ENCODE measurements at places on chromosomes 2 and 18. TPM values are rescaled to one million over a fixed set of nuclear protein-coding genes. Genes with fewer than 3 reads are reported as not detected.
A peak's percentile ranks its signal among the peaks of the same experiment; 100 is the strongest.

GRCh38 chr2:111636905-111637304 lies 247.1 kb downstream of the ANAPC1 start:
- no peak for DNase-seq

DNA sequence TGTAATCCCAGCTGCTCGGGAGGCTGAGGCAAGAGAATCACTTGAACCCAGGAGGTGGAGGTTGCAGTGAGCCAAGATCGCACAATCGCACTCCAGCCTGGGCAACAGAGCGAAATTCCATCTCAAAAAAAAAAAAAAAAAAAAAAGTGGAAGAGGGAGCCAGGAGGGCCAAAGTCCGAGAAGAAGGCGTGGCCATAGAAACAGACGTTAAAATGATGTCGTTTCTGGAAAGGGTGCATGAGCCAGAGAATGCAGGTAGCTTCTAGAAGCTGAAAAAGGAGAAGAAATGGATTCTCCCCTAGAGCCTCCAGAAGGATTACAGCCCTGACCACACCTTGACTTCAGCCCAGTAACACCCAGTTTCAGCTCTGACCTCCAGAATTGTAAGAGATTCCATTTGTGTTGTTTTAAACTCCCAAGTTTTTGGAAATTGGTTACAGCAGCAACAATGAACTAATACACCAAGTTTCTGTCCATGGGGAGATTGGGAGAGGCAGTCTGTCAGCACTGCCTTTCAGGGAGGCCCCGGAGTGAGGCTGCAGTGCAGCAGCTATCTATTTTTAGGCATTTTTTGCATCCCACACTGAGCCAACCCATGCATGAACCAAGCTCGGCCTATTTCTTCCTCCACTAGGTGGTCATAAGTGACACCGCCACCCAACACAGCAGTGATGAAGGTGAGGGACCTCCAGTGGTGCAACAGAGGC lies 14.2 kb upstream of the TRAF3IP1 start:
- no peak for DNase-seq

DNA sequence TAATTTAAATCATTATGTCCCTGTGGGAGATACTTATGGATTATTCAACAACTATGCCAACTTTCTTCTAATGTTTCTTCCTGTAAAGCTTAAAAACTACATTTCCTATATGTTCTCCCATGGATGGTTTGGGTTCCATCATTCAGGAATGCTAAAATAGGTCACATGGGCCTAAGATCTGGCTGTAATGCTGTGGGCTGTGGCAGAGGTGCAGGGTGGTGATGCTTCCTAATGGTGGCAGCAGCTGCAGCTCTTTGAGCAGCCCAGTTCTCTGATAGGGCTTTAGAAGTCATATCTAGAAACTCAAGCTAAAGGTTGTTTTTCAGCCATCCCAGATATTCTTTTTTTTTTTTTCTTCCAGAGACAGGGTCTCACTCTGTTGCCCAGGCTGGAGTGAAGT lies 266.1 kb downstream of the ZNF385B start:
- no peak for DNase-seq

DNA sequence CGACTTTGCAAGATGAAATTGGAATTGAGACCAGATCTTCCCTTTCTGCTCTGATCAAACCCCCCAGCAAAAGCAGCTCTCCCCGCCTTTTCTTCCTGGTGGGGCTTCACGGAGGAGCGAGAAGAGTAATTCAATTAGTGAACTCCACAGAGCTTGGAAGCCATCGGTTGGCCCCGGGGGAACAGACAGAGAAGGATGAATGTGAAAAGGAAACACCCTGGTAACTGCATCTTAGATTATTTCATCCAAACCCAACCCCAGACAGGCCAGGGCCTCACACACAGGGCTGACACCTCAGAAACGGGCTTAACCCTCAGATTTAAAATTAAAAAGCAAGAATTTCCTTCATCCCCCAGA lies 18.3 kb downstream of the SMAD7 start:
- no peak for DNase-seq

GRCh38 chr18:9568186-9568585 lies 46.2 kb downstream of the PPP4R1 start:
- DNase-seq: no peak

DNA sequence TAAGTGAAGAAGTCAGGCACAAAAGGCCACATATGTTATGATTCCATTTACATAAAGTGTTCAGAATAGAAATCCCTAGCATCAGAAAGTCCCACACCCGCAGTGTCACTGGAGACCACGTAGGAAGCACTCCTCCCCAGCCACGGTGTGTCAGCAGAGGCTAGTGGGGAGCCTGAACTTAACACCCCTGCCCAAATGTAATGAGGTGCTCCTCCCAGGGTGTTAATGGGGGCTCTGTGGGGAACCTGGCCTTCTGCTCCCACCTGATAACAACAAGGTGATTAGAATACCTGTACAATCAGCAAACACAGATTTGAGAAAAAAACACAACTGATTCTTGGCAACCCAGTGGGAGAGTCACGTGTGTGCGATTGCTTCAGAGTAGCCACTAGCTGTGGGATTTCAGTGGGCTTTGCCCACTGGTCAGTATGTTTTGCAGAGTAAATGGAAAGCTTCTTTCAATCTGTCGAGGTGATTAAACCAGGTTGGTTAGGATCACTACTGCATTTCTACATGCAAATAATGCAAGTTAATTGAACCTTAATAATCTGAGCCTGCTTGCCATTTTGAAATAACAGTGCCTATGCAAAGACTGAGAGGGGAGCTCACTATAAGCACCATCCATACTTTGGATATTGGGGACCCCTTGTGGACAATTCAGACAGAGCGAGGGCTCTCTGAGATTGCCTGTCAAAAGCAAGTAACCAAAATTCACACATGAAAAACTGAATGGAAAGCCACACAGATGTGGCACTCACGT lies 20.6 kb upstream of the ATRAID start:
- no peak for DNase-seq

- DNase-seq: no peak
Observed at GRCh38 chr18:35415511-35416073, 38.5 kb upstream of the ZNF396 start.

- no peak for DNase-seq
Observed at GRCh38 chr2:88127638-88127887, 299 bp downstream of the FABP1 start.

DNA sequence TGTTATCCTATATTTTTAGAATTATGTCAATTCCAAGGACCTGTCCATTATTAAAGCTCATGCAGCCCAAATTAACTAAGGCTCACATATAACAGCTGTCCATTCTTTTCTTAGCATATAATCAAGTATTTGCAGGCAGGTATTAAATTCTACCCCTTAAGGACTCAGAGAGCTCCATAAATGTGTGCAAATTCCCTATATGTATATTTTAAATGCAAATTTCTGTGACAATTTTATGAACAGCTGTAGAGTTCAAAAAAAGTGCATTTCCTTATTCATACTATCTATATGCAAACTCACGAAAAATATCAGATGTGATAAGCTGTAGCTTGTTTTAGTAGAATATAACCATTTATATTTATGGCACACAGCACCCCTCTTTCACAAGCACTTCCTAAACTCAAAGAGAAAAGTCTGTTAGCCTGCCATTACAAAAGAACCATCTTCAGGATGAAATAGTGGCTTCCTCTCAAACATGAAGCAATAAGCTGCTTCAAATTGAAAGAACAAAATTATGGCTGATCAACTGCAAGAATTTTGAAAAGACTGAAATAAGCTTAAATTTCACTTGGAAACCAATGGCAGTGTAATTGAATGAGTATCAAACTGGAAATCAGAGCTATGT lies 155.0 kb upstream of the REG3G start:
- no peak for DNase-seq

DNA sequence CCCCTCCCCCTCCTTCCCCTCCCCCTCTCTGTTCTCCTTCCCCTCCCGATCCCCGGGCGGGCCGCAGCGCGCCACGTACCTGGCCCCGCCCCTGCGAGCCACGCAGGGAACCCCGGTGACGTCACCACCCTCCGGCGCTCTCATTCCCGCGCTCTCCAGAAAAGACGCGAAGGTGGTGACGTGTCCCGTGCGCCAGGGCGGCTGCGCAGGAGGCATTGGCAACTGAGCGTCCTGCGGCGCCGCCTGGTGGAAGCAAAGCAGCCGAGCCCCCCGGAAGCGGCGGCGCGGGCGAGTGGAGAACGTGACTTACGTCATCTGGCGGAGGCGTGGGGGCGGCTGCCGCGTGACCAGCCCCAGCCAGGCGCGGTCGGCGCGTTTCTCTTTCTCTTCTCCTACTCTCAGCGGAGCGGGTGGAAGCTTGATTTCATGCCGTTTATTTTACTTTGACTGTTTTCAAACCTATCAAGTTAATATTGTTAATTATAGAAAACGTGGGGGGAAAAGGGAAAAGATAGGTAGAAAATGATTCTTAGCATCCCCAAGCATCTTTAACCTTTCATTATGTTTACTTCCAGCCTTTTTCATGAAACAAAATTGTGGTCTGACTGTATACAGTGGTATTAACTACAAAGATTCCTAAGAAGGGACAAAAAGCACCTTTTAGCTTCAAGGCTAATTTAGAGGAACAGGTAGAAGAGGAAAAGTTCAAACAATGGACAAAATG lies 48.1 kb downstream of the C2orf42 start:
- peak; percentile 85 for DNase-seq

DNA sequence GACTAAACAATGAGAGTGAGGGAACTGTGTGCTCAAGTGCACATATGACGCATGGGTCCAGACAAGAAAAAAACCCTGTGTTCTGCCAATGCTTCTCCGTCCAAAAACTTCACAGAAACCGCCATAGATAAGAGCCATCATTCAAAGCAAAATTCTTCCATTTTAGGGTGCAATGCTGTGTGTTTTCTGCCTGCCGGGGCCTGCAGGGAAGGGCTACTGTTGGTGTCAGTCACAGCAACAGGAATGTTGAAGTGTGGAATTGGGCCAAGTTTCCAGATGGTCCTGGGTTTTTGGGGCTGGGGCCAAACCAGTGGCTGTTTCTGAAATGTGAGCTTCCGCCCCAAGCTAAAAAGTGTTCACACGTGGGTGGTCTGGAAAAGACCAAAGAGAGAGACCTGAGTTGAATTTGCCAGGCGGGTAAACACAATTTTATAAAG lies 677 bp upstream of the MC2R start:
- no peak for DNase-seq

DNA sequence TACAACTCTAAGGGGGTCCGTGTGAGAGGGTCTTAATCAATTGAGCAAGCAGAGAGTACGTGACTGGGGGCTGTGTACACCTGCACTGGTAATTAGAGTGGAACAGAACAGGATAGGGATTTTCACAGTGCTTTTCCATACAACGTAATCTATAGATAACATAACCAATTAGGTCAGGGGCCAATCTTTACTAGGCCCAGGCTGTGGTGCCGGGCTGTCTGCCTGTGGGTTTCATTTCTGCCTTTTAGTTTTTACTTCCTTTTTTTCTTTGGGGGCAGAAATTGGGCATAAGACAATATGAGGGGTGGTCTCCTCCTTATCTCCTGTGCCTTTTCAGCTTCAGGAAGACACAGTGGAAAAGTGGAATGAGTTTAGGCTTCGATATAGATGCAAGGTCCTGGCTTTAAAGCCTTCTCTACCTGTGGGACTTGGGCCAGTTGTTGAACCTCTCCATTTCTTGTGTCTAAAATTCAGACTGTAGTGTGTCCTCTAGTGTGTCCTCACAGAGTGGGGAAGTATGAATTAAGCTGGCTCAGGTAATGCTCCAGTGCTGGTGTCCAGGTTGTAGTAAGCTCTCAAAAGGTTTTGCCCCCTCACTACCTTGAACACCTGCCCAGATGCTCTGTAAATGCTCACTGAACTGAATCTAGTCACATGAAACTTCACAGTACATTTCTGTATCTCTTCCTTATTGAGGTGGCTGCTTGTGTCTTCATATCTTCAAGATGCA lies 422.8 kb downstream of the SETBP1 start:
- no peak for DNase-seq

- DNase-seq: no peak
Observed at GRCh38 chr2:33877348-33878016, 278.4 kb upstream of the FAM98A start.

DNA sequence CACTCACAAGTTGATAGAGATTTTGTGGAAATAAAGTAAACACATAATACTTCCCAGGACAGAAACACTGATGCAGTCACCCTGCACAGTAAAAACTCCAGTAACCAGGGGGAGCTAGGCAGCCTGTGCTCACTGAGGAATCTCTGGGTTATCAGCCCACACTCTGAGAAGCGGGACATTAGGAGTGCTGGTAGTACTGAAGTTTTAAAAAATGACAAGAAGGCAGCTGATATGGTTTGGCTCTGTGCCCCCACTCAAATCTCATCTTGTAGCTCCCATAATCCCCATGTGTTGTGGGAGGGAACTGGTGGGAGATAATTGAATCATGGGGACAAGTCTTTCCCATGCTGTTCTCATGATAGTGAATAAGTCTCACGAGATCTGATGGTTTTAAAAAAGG lies 31.4 kb downstream of the KCTD1 start:
- no peak for DNase-seq

DNA sequence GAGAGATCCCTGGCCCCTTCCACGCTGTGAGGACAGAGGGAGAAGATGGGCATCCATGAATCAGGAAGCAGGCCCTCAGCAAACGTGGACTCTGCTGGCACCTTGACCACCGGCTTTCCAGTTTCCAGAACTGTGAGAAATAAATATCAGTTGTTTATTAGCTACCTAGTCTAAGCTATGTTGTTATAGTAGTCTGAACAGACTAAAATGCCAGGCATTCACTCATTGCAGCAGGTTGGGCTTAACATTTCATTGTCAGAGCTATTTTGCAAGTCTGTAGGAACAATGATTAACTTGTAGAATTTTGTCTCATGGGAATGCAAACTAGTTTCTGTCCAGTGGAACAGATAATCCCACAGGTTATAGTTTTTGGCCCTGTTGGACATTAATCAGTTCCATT lies 24.8 kb upstream of the TBC1D8 start:
- DNase-seq: peak; percentile 86

- DNase-seq: no peak
Observed at GRCh38 chr2:209468846-209469245, 45.0 kb downstream of the MAP2 start.

- no peak for DNase-seq
Observed at GRCh38 chr2:48235076-48235475, 294.9 kb upstream of the STON1 start.

GRCh38 chr18:74155276-74155675 lies 7.0 kb downstream of the TIMM21 start:
- no peak for DNase-seq

GRCh38 chr2:18584608-18584954 lies 4.8 kb downstream of the NT5C1B start:
- no peak for DNase-seq

- DNase-seq: peak; percentile 2
Observed at GRCh38 chr2:24793761-24794435, 673 bp downstream of the CENPO start.

DNA sequence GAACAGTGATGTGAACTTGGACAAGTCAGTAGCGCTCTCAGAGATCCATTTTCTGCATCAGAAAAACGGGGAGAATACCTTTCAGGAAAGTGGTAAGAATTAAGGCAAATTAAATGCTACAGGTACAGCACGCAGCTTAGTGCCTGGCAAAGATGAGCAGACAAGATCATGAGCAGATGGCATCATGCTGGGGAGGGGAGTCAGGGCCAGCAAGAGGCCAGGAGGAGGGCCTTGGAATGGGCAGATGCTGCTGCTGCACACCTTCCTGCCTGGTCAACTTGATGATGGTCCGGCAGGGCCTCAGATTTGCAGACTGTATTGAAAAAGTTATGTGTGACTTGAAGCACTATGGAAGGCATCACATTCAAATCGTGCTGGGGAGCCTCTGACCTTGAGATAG lies 72.9 kb downstream of the GALNT14 start:
- DNase-seq: no peak

GRCh38 chr2:147925886-147926285 lies 81.1 kb downstream of the ACVR2A start:
- DNase-seq: no peak

BOLL gene
- total RNA-seq: not detected

MYO5B gene
- total RNA-seq: 114 TPM

SLC5A7 gene
- not detected for total RNA-seq

GRB14 gene
- 6.0 TPM for total RNA-seq

TRAPPC12 gene
- total RNA-seq: 67.0 TPM

Data from kidney epithelial cell (primary cell).